ENCODE measurements at places on chromosomes 11 and 22.
A peak's percentile ranks its signal among the peaks of the same experiment; 100 is the strongest.

- DNase-seq, result no peak
Measured at GRCh38 chr11:59259867-59260475, 47.2 kb upstream of the MPEG1 start.

- DNase-seq, result peak; percentile 36
Measured at GRCh38 chr11:83054001-83054400, 17.7 kb downstream of the RAB30 start.

GRCh38 chr11:118929501-118930093 lies 3.9 kb upstream of the BCL9L start:
- DNase-seq, result peak; percentile 71

DNA sequence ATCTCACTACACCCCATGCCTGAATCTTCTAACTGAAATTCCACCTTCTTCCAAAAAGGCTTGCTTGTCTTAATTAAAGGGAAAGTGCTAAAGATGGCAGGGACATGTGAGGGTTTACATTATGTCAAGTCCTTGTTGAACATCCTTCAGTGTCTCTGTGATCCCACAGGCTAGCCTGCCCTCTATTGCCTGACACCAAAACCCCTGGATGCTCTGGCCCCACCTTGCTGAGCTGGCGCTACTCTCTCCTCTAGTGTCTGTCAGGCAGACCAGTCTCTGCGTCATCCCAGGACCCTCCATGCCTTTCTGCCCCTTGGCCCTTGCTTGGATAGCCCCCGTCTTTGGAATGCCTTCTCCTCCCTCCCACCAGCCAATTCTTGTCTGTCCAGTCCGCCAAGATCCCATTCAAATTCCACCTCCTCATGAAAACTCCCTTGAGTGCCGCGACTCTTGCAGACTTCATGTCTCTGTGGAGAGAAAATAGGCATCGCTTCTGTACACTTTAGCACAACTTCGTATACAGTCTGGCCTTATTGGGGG lies 69.3 kb downstream of the PKNOX2 start:
- no peak for DNase-seq

GRCh38 chr11:28704801-28705200 lies 596.6 kb downstream of the METTL15 start:
- DNase-seq, result no peak
